GM12891 (cell line): ENCODE measurements at places on chromosomes 16 and 17.

DNA sequence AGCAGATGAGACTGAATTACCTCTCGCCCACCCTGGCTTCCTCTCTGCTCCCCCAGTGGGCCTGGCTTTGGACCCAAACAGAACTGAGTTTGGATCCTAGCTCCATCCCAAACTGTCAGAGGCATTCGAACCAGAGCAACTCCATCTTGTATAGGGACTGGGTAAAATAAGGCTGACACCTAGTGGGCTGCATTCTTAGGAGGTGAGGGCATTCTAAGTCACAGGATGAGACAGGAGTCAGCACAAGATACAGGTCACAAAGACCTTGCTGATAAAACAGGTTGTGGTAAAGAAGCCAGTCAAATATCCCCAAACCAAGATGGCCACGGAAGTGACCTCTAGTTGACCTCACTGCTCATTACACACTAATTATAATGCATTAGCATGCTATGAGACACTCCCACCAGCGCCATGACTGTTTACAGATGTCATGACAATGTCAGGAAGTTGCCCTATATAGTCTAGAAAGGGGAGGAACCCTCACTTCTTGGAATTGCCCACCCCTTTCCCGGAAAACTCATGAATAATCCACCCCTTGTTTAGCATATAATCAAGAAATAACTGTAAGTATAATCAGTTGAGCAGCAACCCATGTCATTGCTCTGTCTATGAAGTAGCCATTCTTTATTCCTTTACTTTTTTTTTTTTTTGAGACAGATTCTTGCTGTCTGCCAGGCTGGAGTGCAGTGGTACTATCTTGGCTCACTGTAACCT is 44.4 kb downstream of the LYRM1 start:
- DNase-seq, result no peak

- no peak for DNase-seq
Observed at GRCh38 chr17:29178750-29179231, 1.4 kb downstream of the MYO18A start.

DNA sequence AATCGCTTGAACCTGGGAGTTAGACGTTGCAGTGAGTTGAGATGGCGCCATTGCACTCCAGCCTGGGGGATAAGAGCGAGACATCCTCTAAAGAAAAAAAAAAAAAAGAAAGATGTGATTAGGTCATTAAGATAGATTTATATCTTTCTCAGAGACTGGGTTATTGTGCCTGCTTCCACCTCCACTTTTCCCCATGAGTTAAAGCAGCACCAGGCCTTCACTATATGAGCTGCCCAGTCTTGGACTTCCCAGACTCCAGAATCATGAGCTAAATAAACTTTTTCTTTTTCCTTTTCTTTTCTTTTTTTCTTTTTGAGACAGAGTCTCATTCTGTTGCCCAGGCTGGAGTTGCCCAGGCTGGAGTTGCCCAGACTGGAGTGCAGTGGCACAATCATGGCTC is 19.4 kb upstream of the CDH1 start:
- no peak for DNase-seq

DNA sequence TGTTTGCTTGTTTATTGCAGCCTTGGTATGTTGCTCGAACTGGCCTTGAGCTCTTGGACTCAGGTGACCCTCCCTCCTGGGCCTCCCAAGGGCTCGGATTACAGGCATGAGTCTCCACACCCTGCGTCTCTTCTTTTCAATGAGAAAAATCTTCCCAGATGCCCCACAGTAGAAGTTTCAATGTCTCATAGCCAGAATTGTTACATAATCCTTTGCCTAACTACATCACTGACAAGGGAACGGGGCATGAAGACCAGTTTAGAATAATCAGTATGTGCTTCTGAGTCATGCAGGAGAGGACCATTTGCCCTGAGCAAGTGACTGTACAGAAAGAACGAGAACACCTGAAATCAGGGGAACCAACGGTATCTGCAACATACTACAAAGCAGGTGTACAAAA is 61.9 kb upstream of the RBBP6 start:
- no peak for DNase-seq

GRCh38 chr16:23254338-23254737 is 47.8 kb upstream of the SCNN1B start:
- DNase-seq, result no peak

- DNase-seq, result no peak
Observed at GRCh38 chr17:245020-245419, 63.6 kb upstream of the DOC2B start.

DNA sequence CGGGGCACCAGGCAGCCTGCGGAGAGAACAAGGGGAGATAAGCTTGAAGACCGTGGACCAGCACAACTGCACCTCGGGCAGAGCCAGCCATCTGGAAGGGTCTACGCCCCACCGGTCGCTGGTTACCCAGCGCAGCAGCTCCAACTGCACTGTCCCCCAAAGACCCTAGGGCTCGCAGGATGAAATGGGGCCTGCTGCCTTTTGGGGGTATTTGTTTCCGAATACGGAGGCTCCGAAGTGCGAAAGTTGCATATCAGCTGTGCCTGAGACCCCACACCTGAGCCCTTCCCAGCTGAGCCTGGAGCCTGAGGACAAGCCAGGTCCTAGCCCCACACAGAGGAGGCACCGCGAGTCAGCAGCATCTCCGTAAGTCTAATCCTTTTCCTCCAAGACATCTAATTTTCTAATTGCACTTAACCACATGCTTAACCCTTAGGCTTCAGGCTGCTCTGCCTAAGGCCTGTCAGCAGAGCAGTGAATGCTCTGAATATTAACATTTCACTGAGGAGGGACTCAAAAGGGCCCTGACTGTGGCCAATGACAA is 4.0 kb downstream of the KIFC3 start:
- no peak for DNase-seq

DNA sequence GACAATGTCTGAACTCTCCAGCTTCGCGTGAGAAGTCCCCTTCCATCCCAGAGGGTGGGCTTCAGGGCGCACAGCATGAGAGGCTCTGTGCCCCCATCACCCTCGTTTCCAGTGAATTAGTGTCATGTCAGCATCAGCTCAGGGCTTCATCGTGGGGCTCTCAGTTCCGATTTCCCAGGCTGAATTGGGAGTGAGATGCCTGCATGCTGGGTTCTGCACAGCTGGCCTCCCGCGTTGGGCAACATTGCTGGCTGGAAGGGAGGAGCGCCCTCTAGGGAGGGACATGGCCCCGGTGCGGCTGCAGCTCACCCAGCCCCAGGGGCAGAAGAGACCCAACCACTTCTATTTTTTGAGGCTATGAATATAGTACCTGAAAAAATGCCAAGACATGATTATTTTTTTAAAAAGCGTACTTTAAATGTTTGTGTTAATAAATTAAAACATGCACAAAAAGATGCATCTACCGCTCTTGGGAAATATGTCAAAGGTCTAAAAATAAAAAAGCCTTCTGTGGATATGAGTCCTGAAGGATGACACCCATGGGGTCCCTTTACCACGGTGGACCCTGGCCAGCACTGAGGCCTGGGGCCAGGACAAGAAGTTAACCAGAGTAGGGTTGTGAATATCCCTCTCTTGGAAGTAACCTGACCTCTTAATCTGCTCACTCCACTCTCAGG is 10.5 kb upstream of the ITGAD start:
- peak; percentile 73 for DNase-seq

- no peak for DNase-seq
Observed at GRCh38 chr16:86928523-86929011, 350.2 kb downstream of the FOXL1 start.

- peak; percentile 82 for DNase-seq
Observed at GRCh38 chr17:41801374-41802271, 10.1 kb downstream of the P3H4 start.

- no peak for DNase-seq
Observed at GRCh38 chr16:3671424-3671823, 16.9 kb downstream of the DNASE1 start.

- no peak for DNase-seq
Observed at GRCh38 chr16:75860326-75861053, 134.2 kb upstream of the CPHXL start.

DNA sequence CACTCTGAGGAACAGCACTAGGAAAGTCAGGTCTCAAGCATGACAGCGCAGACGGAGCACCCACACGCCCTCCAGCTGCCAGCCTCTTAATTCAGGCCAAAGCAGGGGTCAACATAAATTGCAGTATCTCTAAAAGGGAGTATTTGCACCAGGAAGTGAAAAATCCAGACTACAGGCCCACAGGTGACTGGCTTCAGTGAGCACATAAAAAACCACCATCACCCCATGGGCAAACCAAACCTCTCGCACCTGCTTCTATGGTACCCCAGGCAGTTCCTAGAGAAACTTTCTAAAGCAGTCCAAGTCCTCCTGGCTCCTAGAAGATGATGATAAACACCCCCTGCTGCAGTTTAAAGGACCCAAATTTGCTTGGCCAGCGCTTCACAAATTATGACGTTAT is 129.8 kb downstream of the ZNF423 start:
- no peak for DNase-seq

DNA sequence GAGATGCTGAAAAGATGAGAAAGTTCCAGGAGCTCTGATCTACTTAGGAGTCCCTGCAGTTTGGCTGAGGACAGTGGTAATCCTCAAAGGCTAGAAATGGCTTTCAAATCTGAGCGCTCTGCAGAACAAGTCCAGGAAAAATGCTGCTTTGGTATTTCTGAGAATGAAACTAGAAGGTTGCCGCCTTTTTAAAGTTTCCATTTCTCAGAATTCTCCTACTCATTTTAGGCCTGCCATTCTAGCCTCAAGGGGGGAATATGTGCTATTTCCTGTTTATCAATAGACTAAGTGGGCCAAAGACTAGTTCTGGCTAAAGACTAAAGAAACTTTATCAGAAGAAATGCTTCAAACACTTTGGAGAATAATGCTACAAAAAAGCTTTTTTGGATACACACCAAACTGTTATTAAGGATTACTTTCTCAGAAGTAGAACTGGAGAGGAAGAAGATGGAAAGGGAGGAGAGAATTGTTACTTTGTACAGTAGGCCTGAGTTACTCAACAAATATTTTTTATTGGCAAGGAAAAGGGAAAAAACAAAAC is at the start of gene SLFN12L:
Gene SLFN12L, minus strand, starts transcription at position 78 of the 541 bp plus-strand sequence. CDS start 15,314 bp downstream, outside the sequence.
- no peak for DNase-seq
